ENCODE measurements at places on chromosomes 1 and 21.
A peak's percentile ranks its signal among the peaks of the same experiment; 100 is the strongest.

DNA sequence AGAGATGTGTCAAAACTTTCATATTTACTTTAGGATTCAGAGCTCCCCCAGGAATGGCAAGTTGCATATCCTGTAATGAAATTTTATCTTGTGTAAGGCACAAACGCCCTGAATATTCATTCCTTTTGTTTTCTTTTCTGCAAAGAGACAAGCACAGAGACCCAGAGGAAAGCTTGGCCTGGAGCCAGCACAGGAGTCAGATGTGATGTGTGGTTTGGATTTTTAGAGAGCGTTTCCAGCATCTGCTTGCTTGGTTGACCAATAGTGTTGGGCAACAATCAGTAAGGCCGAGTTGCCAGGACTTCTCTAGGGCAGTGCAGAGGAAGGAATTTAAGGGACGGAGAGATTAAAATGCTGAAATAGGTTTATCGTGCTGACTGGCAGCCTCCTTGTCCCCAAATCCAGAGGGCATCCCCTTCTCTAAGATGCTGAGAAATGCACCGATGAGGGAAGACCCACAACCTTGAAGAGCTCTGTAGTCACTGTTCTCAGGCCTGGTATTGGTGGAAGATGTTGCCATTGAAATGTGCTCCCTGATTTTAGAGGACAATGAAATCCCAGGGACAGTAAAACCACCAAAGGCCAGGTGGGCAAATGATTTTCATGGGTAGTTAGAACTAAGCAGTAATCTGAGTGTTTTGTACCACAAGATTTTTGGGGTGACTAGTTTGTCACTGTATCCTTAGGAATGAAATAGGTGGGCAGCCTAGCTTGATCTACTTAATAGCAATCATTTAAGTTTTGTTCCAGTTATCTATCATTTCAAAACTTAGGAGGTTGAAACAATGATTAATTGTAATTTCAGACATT is 37.9 kb upstream of the RHOU start:
- DNase-seq = no peak

DNA sequence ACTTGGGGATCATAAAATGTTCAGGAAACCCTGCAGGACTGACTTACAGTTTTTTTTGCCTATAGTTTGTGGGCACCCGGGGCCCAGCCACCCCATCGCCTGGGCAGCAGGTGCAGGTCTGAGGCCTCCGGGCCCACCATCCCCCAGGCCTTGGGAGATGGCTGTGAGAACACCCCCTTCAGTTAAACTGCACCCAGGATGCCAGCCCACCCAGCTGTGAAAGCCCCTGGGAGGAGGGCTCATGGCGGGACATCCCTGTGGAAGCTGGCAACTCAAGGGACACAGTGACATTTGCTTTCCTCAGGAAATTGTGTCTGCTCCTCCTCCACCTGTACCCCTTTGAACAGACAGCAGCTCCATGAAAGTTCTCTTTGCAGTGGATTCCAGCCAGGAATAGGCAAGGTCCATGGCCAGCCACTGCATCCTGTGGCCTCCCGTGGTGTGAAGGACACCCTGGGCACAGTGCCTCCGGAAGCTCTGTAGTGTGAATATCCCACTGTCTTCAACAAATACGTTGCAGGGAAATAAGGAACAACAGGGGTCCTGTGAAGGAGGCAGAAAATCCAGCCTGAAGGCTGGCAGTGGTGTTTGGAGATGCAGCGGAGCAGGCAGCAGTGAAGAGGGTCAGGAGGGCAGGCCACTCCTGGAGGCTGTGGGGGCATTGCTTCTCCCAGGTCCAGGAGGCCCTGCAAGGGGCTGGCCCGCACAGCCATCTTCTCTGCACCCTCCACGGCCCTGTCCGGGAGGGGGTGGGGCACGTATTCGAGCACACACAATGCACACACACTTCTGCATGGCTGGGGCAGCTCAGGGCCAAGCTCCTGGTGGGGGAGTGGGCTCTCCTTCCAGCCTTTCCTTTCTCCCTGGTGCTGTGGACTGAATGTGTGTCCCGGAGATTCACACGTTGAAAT is 2.1 kb upstream of the OBSCN start:
- no peak for DNase-seq

GRCh38 chr1:161930064-161930463 is 93.6 kb downstream of the OLFML2B start:
- no peak for DNase-seq

- no peak for DNase-seq
Measured at GRCh38 chr21:14312871-14313270, 70.1 kb downstream of the HSPA13 start.

DNA sequence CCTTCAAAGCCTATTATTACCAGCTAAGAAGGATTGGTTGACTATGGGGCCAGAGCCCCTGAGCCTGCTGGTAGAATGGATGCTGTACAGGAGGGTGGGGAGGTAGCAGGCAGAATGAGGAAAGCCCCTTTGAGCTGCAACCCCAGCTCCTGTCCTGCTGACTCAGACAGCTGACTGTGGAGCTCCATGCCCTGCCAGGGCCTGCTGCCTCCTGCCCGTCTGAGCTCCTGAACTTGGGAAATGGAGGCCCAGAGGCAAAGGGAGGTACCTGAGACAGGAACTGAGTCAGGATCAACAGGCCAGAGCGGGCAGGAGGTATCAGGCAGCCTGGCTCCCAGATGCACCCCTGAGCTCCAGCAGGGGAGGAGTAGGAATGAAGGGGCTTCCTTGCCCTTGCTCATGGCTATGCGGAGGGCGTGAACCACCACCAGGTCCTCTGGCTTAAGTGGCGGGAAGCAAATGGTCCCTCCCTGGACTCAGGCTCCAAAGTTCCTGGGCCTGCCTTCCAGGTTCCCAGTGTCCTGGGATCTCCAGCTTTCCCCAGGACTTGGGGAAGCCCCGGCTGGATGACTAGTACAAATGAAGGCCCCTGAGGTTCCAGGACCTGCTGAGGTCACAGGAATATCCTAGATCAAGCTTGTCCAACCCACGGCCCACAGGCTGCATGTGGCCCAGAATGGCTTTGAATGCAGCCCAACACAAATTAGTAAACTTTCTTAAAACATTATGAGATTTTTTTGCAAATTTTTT is 3.9 kb upstream of the SFN start:
- no peak for DNase-seq

DNA sequence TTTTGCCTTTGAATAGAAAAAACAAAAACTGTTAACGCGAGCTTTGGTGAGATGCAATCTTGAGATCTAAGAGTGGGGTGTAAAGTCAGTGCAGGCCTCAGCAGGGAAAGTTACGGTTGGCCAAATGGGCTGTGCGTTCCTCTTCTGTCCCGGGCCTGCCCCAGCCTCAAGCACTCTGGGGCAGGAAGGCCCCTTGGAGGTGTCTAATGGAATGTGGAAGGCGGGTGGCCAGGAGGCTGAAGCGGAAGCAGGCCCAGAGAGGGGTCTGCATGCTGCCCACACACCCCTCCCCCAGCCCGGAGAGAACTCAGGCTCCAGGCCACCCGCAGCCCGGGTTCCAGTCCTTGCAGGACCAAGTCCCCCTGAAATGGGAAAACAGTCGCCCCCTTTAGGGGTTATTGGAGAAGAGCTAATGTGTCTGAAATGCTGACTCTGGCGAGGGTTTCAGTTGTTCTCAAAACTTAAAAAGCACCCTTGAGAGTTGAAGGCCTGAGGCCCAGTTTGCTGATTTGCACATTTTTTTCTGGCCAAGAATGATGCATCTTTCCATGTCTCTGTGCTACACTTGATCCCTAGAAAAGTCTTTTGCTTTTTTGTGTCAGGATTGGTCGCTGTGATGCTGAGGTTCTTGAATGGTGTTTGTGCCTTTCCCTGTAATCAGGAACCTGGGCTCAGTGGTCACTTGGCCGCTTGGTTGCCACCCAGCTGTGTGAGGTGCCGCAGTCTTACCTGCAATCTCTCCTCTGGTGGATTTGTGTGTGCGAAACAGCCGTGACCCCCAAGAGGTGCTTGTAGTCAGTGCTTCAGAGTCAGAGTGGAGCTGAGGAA is 2.0 kb downstream of the COL18A1 start:
- DNase-seq = no peak

- no peak for DNase-seq
Measured at GRCh38 chr1:37042506-37042905, 8.2 kb upstream of the GRIK3 start.

DNA sequence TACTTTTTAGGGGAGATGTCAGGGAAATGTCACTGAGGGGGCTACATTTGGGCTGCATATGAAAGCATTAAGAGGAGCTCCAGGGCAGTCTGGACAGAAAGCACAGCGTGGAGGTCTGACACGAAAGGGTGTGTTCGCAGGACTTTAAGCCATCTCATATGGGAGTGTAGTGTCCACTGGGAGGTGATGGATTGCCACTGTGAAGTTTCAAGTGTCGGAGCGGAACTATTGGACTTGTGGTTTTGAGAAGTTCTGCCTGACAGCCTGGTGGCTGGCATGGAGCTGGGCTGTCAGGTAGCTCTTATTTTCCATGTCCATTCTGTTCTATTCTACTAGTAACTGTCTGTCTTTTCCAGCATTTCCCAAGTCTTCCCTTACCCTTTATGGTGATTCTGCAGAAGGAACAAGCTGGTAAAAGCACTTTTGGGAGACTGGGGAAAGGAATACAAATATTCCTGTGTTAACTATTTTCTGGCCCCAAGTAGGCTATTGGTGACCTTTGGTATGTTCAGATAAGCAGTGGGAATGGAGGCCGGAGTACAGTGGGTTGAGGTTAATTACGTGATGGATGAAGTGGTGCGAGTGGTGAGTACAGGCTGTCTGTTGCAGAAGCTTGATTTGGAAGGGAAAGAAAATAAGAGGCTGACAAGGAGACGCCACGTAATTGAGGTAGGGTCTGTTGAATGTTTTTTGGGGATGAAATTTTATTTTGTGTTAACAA is 19.3 kb downstream of the B3GALT5 start:
- no peak for DNase-seq

- DNase-seq = no peak
Measured at GRCh38 chr1:178520803-178521202, 7.9 kb downstream of the TEX35 start.

DNA sequence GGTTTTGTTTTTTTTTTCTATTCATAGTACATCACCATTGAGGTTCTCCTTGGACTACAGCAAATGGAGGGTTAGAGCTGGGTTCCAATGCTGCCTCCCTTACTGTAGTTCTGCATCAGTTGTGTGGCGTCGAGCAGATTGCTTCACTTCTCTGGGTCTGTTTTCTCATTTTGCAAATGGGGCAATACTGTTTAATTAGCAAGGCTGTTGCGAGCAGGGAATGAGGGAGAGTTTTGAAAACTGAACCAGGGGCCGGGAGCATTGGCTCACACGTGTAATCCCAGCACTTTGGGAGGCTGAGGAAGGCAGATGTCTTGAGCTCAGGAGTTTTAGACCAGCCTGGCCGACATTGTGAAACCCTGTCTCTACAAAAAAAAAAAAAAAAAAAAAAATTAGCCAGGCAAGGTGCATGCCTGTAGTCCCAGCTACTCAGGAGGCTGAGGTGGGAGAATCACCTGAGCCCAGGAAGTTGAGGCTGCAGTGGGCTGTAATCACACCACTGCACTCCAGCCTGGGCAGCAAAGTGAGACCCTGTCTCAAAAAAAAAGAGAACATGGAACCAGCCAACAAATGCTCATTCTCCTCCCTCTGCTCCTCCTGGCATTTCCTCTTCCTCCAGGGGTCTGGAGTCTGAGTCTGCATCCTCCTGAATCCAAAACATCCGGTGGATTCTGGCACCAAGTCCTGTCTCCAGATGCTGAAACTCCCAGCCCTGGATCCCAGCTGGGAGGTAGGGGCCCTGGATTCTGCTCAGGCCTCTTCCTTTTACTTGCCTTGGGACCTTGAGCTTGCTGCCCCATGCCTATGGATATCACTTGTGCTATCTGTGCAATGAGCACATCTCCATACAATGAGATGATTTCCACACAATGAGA is 3.7 kb upstream of the PLOD1 start:
- DNase-seq = no peak

GRCh38 chr1:100806601-100807000 is 87.1 kb downstream of the VCAM1 start:
- DNase-seq = no peak

GRCh38 chr1:118304722-118305359 is 119.8 kb upstream of the SPAG17 start:
- DNase-seq = no peak

GRCh38 chr21:42026082-42026435 is 15.9 kb upstream of the ZBTB21 start:
- no peak for DNase-seq

- DNase-seq = no peak
Measured at GRCh38 chr1:113375878-113376277, 14.4 kb upstream of the MAGI3 start.

DNA sequence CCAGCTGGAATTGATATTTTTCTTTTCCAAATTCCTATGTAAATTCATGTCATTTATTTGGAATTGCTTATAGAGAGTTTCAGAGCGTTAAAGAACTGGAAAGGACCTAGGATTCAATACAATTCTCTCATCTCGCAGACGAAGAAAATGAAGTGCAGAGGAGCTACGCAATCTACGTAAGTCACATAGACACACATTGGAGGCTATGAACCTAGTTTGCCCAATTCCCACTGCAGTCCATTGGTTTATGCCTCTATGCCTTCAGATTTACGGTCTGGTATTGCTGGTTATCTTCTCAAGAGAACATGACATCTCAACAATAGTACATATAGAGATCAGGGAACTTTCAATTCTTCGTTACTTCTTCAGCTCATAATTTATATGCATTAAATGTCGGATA is 971 bp upstream of the RNF2 start:
- DNase-seq = no peak

- DNase-seq = peak; percentile 73
Measured at GRCh38 chr1:9181176-9181906, 52.4 kb upstream of the GPR157 start.

DNA sequence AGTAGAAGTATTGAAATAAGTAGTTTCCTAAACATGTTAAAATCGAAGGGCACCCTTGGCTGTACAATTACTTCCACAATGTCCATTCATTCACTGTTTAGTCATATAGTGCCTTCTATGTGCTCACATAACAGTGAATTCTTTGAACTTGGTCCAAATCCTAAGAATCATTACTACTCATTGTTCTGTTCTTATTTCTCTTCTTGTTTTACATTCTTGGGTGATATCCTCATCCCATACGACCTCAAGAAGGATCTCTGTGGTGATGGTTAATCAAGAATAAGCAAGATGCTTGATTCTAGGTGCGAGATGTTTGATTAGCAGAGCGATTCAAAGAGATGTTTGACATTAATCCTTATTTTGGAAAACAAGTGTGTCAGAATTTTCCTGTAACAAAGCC is 667.4 kb upstream of the ZP4 start:
- DNase-seq = no peak

DNA sequence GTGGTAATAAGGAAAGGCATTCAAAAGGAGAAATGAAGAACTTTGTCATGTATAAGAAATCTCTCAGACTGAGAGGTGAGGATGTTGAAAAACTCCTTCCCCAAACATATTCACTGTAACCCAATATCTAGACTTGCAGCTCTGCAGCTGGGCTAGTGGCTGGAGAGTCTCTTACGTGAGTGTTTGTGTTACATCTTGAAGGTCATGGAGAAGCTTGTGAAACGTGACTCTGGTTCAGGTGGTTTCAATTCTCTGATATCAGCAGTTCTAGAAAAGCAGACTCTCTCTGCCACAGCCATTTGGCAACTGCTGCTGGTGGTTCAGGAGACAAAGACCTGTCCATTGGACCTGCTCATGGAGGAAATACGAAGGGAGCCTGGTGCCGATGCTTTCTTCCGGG is 55.0 kb upstream of the EPHA8 start:
- no peak for DNase-seq

- no peak for DNase-seq
Measured at GRCh38 chr1:54885807-54886723, 930 bp downstream of the DHCR24 start.

GRCh38 chr1:166479052-166479631 is 312.3 kb upstream of the FAM78B start:
- DNase-seq = peak; percentile 14

- DNase-seq = no peak
Measured at GRCh38 chr1:67415041-67415440, 15.2 kb downstream of the SERBP1 start.

GRCh38 chr1:79052829-79053449 is 46.4 kb upstream of the ADGRL4 start:
- DNase-seq = no peak

All from stimulated activated CD4-positive, alpha-beta T cell treated with anti-CD3 and anti-CD28 coated beads, Interleukin-12 subunit alpha, Interleukin-12 subunit beta, amount 100 ng/mL, for 48 hours (primary cell).